ENCODE measurements at places on chromosomes 5 and 9.

DNA sequence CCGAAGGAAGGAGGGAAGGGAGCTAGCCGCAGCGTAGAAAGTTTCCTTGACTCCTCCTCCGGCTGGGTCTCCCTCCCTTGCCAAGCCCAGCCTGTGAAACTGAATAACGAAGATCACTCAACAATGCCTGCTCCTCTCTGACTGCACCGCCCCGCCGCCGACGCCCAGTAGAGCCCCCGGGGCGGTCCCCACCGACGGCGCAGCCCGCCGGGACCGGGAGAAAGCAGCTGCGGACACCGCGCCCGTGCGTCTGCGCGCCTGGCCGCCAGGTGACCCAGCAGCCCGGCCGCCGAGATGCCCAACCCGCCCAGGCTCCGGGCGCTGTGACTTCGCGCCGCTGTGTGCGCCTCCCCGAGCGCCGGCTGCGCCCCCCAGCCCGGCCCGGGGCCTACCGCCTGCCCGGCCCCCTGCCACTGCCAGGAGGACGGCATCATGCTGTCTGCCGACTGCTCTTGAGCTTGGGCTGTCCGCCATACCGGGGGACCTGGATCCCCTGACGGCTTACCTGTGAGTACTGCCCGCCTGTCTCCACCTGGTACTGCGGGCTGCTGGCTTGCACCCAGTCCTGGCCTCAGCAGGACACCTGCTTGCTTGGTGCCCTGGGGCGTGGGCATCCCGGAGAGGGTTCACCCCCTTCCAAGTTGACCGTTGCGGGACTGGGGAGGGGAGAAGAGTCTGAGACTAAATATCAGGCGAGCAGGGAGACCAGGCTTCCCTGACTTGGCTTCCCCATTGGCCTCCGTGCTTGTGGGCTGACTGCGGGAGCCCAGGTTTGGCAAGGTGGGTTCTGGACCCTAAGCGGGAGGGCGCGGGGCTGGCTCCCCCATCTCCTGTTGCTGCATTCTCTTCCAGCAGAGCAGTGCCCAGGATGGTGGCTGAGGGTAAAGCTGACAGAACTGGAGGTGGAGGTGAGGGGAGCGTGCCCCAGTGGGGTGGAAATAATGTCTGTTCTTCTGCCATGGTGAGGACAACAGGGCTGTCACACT lies 26.2 kb upstream of the SPTLC1 start:
- DNase-seq = no peak

GRCh38 chr5:172777881-172778814 lies 7.2 kb upstream of the DUSP1 start:
- DNase-seq = peak; percentile 97

DNA sequence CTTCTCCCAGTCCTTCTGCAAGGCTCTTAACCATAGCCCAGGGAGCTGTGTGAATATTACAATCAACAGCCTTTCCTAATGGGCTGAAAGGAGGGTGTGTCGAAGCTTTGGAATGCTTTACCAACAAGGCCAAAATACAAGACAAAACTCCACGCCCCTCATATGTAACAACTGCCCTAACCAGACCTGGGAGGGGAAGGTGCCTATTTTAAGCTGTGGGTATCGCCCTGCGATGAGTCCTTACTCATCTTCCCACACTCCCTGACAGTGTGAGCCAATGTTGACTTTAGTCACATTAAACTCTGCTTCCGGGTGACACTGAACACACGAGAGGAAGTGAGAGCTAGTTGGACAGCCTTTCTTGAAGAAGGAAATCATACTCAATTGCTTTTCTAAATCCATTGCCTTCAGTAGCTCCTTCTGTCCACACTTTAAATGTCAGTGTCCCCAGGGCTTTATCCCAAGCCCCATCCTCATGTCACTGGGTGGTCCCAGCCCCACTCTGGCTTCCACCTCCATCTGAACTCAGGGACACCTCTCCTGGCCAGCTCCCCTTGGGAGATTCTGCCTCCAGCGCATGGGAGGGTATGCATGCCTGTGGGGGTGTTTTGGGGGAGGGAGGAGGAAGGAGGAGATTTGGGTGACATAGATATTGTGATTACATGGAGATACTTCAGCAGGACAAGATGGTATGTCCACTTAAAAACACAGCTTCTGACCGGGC lies 6.5 kb upstream of the TBC1D9B start:
- DNase-seq = peak; percentile 95

- peak; percentile 60 for DNase-seq
These were observed 169.5 kb upstream of the POC5 start for GRCh38 chr5:75886706-75887105.

GRCh38 chr9:72907421-72907820 lies 45.4 kb downstream of the ALDH1A1 start:
- no peak for DNase-seq

DNA sequence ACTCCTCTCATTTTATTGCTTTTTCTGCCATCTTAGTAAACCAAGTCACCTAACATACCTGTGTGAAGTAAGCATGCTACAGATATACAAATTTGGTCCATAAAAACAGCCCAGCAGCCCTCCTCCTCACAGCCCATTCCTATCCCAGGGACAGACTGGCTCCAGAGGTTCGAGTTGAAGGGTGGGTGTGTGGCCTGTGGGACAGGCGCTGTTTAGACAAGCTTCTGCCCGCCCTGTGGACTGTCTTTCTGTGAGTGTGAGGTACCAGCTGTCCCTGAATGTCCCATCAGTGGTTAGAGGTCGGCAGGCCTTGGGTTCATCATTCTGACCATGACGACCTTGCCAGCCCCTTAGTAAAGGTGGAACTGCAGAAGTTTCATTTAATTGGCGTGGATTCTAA lies 82.0 kb downstream of the WNK2 start:
- no peak for DNase-seq

DNA sequence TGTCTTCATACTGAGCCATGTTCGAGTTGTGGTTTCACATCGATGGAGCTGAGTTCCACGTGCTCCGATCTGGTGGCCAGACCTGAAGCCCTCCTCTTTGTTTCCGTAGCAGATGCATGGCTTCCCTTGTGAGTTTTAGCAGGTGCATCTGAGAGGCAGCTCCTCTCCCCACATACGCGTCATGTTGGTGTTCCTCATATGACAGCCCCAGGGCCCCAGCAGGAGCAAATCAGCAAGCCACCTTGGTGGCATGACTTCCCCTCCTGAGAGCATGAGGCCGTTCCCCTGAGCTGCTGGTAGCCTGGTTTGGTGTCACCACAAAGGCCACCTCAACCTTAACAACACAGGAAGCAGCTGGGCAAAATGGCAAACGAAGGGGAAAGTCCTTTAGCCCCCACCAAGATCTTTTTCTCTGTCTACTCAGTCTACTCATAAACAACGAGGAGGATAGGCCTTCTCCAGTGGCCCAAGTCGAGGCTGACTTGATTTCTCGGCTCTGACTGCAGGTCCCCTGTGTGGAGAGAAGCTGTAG lies 5.9 kb downstream of the CYFIP2 start:
- DNase-seq = no peak

DNA sequence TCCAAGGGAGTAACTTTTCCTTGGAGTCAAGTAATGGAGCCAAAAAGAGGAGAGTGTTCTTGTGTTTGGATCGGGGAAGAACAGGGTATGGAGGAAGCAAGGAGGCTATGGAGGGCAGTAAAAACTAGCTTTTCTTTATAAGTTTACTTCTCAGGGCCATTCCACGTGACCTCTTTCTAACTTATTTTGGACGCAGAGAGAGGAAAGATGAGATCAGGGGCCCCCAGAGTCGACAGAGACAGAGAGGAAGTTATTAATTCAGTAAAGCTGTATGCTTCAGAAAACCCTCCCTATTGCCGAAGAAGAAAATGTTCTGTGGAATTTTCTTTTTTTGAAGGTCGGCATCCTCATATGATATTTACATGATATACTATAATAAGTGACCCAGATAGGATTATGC lies 233.8 kb upstream of the MPDZ start:
- no peak for DNase-seq

- DNase-seq = no peak
These were observed 685.8 kb downstream of the MAT2B start for GRCh38 chr5:164191240-164191639.

DNA sequence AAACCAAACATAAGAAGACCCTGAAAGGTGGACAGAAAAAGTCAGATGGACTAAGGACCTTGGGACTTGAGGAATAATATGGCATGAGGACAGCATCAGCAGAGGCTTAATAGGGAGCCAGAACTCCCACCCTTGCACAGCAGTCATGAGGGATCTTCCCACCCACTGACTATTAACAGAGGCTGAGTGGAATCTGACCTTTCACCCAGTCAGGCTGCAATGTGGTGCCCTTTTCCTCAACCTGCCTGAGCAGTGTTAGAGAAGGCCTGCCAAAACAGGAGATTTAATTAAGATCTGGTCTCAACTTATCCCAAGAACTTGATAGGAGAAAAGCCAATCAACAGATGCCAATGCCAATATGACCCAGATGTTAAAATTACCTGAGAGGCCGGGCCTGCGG lies 481.9 kb downstream of the KDM4C start:
- no peak for DNase-seq

DNA sequence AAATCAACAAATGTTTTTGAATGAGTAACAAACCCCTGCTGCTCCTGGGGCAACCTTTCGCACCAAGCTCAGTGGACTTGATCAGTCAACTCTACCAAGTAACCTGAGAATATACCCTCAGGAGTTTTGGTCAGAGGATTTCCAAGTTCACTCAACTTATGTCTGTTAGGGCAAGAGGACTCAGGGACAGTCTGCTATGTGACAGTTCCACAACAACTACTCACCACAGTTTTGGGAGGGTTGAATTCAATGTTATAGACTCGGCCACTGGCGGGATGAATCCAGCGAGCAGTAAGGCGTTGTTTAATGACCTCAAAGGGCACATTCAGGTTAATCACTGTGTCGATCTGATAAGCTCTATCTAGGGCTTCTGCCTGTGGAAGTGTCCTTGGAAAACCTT lies 22.1 kb downstream of the AK3 start:
- no peak for DNase-seq

DNA sequence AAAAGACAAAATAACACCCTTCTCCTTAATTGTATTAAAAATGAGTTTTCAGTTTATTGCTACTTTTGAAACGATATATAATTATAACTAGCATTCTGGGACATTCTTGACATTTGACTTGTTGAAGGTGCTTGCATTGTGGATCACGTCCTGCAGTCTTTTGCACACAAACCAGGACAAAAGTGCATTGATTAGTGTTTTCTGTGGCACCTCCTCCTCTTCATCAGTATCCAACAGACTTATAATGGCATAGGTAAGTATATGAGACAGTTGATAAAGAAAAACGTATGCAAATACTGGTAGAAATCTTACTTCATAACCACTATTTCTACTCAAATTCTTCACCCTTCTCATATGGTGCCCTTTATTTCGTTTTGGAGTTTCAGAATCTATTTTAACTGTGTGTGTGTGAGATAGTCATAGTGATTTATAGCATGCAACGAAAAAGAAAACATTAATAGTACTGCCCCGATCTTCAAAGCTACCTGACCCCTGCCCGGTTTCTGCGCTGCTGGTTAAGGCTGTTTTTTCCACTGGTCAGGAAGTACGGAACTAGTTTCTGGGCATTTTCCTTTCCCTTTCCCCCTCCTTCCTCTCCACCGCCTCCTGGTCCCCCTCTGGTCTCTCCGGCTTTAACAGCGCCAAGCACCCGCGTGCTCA lies 639 bp upstream of the RASA1 start:
- no peak for DNase-seq

DNA sequence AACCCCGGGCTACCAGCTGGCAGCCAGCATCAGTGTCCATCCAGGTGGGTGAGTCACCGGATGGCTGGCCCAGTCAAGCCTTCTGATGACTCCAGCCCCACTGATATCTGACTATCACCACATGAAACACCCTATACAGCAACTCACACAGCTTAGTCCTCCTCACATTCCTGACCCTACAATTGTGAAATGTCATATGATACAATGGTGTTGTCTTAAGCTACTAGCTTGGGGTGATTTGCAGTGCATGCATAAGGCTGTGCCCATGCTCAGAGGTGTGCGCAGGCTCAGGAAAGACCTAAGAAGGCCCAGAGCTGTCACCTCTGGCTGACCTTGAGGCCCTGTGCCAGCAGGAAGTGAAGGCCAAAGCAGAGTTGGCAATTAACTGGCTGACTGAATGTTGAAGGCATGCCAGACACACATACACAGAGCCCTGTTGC lies 21.5 kb upstream of the SEMA4D start:
- peak; percentile 83 for DNase-seq

- no peak for DNase-seq
These were observed 39.1 kb downstream of the ERMP1 start for GRCh38 chr9:5793812-5794211.

GRCh38 chr5:151464101-151464500 lies 16.7 kb downstream of the SLC36A1 start:
- no peak for DNase-seq

DNA sequence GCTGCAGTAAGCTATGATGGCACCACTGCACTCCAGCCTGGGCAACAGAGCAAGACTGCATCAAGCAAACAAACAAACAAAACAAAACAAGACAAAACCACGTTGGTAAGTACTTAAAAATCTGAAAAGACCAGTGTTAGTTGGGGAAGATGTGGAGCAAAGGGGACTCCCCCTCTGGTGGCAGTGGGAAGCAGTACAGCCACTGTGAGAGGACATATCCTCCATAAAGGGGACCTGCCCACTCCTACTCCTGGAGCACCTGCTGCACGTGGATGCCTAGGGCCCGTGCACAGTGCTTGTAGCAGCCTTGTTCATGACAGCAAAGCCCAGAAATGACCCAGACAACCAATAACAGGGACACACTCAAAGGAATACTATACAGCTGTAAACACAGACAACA lies 17.0 kb upstream of the IPPK start:
- DNase-seq = no peak

DNA sequence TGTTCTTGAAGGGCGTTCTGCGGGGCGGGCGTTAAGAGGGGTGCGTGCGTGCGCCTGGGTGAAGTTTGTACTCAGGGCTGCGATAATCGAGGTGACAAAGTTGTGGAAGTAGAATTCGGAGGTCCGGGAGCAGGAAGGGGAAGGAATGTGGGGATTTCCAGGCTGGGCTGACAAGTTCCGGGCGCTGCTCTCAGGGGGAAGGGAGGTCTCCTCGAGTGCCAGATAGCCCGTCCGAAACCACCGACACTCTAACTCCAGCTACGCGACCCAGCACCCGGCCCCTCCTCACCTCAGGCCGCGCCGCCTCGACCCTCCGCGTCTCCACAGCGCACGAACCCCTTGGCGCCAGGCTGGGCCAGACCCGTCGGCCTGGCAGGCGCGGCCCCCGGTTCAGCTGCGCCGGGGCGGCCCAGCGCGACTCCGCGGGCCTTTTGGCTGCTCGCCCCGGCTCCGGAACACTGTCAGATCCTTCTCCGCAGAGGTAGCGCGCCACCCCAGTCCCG lies at the start of gene IL6ST:
Gene IL6ST, minus strand, starts transcription at position 469 of the 503 bp plus-strand sequence. CDS start 18,685 bp downstream, outside the sequence.
- peak; percentile 69 for DNase-seq
